Activated CD4-positive, alpha-beta T cell treated with anti-CD3 and anti-CD28 coated beads for 4 hours (primary cell): ENCODE measurements at places on chromosomes 12 and 14.

- DNase-seq, result no peak
Observed at GRCh38 chr14:43166163-43166562, 1340.9 kb downstream of the FSCB start.

DNA sequence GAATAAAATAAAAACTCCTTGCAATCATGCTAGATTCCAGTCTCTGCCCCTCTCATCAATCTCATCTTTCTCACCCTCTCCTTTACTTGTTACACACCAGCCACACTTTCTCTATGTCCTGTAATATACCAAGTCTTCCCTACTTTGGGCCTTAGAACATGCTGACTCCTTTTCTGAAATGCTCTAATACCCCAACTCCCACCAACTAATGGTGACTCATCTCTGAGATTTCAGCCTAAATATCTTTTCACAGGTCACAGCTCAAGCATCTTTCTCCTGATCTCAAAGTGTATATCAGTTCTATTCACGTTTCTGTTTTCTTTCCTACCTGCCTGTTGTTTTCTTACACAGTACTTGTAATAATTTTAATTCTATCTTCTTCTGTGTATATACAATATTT, 378.9 kb upstream of the PRICKLE1 start:
- DNase-seq, result no peak

GRCh38 chr14:99850709-99851108, 57.5 kb downstream of the EML1 start:
- no peak for DNase-seq

DNA sequence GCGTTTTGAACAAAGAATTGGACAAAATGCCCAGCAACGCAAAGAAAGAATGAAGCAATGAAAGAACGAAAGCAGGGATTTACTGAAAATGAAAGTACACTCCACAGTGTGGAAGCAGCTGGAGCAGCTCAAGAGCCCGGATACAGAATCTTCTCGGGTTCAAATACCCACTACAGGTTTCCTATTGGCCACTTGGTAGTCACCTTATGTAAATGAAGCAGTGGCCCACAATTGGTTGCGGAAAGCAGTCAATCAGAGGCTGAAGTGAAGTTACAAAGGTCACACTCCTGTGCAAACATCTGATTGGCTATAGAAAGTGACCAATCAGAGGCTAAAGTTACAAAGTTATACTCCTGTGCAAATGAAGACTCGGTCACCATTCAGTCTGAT, 15.0 kb upstream of the PPP1R13B start:
- DNase-seq, result no peak

DNA sequence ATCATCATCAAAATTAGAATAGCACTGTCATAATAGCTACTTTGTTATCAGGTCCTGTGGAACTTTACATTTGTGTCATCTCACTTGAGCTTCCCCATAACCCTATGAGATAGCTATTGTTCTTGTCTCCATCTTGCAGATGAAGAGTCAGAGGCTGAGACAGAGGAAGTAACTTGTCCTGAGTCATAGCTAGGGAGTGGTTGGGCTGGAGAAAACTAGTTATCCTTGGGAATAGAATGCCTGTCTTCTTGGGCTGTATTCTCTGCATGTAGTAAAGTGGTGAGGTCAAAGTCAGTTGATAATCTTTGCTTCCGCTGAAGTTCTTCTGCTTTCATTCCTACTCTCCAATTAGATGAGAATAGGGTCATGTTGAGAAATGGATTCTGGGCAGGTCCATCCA, 117.0 kb downstream of the SMOC1 start:
- DNase-seq, result no peak

DNA sequence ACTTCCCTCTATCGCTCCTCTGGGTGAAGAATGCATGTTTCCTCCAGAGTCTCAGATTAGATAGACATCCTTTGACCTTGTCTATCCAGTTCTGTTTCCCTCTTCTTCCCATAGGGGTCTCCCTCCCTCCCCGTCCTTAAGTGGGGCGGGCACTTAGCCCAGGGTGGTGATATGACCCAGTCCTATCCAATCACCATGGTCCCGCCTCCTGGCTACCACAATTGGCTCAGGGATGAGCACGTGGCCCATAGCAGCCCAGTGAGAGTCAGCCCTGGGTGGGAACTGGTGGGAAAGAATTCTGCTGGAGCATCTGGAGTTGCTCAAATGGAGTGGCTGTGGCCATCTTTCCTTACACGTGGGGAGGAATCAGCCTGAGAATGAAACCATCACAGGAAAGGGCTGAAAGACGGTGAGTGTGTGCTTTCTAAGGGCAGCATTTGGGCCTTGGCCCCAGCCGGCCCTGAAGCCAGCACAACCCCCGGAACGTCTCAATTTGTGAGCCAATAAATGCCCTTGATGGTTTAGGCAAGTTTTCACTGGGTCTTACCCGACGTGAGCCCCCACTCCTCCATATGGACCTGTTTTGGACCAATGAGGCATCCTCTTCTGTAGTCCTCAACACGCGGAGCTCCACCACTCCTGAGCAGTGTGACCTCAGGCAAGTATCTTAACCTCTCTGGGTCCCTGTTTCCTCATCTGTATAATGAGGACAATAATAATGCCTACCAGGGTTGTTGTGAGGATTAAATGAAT, 14.4 kb upstream of the MLXIP start:
- peak; percentile 23 for DNase-seq

GRCh38 chr12:67430708-67431335, 161.7 kb downstream of the CAND1 start:
- no peak for DNase-seq

- no peak for DNase-seq
Observed at GRCh38 chr14:103314496-103315277, 19.4 kb upstream of the EIF5 start.

- no peak for DNase-seq
Observed at GRCh38 chr12:26177283-26177682, 18.1 kb upstream of the SSPN start.

DNA sequence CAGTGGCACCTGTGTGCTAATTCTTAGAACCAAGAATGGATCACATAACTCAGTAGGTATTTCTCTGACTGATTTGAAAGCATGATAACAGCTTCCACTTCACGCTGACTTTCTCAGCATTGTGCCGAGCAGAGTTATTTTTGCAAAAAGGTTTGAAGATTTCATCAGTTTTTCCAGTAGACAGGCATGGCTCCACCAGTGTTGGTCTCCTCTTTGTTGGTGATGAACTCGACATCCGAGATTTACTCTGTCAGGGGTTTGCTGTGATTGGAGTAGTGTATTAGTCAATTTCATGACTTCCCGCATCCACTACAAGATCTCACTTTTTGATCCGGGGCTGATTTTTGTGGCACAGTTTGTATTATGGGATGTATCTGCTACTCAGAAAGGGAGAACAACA, 85.3 kb downstream of the PRKCH start:
- DNase-seq, result peak; percentile 58

- no peak for DNase-seq
Observed at GRCh38 chr12:127192391-127192790, 1074.6 kb upstream of the TMEM132C start.

DNA sequence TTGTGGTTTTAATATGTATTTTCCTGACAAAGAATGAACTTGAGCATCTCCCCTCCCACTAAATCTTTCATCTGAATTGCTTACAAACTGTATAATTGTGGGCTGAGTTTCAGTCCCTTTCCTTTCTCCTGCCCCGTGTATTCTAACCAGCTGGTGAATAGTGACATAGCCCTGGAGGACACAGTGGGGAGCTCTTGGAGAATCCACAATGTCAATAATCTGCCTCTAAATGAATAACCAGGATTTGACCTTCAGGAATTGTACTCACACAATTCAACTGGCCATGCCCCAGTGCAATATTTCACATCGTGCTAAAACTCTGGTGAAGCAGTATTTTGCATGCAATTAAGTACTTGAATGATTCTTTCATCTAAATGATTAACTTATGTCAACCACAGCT, 177.2 kb downstream of the C12orf42 start:
- no peak for DNase-seq

DNA sequence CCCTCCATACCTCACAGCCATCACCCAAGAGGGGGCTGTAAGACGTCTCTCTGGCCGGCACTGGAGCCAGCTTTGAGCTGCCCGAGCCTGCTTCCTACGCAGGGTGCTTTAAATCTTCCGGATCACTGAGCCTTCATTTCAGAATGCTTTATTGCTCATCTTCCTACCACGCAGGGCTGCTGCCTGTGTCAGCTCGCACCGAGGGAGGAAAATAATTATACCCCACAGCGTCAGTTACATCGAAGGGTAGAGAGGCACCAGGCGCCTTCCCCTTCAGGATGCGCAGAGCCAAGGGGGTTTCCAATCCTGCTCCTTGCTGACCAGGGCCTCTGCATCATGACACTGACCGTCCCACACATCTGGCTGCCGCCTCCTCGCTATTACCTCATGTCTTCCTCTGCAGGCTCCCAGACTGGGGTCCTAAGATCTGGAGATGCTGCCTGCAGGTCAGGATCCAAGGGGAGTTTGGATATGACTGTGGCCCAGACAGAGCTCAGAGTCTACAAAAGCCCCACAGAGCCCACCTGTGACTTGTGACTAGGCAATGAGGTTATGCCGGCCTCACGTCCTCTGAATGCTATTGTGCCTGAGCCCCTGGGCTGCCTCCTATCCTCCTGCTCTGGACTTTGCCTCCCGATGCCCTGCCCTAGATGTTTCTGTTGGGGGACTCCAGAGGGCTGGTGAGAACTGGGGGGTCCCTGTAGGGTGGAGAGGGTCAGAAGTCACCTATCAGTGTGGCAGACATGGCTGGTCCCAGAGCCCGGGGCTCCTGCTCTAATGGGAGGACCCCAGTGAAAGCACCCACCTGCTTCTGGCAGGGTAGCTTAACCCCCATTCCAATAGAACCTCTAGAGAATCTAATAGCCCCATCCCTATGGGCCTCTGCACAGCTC, 220.3 kb upstream of the RTL1 start:
- DNase-seq, result no peak

DNA sequence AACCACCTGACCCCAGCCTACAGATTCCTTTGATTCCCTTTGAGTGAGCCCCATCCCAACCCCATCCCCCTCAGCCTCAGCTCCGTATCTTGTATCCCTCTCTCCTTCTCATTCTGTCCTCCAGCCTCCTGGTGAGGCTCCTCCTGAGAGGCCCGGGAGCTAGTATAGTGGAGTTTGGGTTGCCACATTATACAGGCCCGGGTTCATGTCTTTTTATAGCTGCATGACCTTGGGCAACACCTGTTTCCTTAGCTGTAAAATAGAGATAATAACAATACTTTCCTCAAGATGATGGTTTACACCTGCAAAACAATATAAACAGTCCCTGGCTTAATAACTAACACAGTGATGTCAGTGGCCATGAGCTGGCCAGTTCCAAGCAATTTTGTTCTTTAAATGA, 89.8 kb downstream of the STAB2 start:
- DNase-seq, result no peak

- DNase-seq, result no peak
Observed at GRCh38 chr12:89041078-89041477, 311.2 kb downstream of the DUSP6 start.

- DNase-seq, result peak; percentile 36
Observed at GRCh38 chr12:89245090-89245489, 107.2 kb downstream of the DUSP6 start.

- no peak for DNase-seq
Observed at GRCh38 chr12:49487605-49488004, 51.2 kb upstream of the KCNH3 start.

- DNase-seq, result no peak
Observed at GRCh38 chr14:89117012-89117411, 292.6 kb downstream of the TTC8 start.

DNA sequence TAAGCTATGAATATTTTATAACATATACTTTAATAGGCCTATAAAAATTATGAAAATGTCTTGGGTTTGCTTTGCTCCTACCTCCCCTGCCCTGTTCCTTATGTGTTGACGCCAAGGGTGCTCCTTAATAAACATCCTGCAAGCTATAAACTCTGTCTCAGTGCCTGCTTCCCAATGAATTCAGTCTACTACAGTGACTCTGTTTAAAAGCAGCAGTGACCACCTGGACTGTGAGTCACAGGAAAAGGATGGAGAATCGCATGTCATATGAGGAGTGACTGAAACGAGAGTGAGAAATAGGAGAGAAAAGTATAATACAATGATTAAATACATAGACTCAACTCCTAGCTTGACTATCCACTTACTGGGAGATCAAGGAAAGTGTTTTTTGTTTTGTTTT, 41.1 kb upstream of the CFAP54 start:
- DNase-seq, result no peak

DNA sequence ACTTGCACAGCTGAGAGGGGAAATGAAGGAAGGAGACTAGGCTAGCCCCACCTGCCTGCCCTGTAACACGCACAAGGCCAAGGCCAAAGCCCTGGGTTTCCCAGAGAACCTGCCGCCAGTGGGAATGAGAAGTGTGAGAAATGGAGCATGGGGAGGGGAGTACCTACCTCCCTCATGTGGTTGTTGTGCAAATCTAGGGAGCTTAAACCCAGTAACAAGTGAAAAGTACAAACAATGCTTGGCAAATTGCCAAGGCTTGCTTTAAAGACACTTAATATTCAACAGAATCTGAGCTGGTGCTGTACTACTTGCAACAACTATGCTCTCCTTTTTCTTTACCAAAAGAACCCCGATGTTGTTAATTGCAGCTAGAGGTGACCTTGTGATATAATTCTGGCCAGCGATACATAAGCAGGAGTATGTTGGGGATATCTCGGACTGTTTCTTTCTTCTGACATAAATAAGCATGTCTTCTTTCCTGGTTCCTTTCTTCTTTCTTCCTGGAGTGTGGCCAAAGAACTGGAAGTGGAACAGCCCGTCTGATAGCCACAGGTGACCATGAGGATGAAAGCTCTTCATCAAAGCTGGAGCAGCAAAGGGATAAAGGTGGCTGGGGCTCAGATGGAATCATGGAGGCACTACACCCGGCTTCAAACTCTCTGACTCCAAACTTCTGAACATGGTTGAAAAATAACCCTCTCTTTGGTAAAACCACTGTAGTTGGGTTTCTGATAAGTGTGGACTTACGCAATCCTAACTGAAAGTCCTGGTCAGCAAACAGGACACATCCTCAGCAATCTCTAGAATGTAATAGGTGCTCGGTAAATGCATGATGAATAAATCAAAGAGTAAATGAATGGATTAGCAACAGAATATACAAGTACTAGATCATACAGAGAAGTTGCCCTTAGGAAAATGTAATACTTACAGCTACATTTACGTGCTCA, 207.9 kb downstream of the NUAK1 start:
- no peak for DNase-seq

- DNase-seq, result no peak
Observed at GRCh38 chr12:115911360-115911759, 366.1 kb downstream of the MED13L start.

DNA sequence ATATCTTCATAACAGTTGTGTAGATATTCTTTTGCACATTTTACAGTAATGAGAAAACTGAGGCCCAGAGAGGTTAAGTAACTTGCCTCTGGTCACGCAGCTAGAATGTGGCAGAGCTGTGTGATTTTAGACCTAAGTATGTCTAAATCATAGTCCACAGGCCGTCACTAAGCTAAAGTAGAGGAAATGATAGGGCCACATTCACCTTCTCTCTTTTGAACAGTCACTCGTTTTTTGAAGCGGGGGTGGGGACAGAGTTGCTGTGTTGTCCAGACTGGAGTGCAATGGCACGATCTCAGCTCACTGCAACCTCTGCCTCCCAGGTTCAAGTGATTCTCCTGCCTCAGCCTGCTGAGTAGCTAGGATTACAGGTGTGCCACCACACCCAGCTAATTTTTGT, 68.5 kb downstream of the RASSF3 start:
- DNase-seq, result no peak
